ENCODE measurements at places on chromosomes 1 and 21. TPM values are rescaled to one million over a fixed set of nuclear protein-coding genes. Genes with fewer than 3 reads are reported as not detected.

GRCh38 chr1:165355139-165355976 lies 1.2 kb downstream of the LMX1A start:
- no peak overlapping the region for H3K27ac ChIP-seq
- DNase-seq = peak; percentile 58
- H3K27me3 ChIP-seq = peaks cover 99% of the 10 kb centered on the region
- peak overlapping the region; percentile 71 for H3K4me3 ChIP-seq

- H3K4me1 ChIP-seq = no peaks in the 10 kb centered on the region
- no peaks in the 10 kb centered on the region for H3K27me3 ChIP-seq
- no peak overlapping the region for H3K4me3 ChIP-seq
- no peak for DNase-seq
- no peak overlapping the region for H3K27ac ChIP-seq
- no peaks in the 10 kb centered on the region for H3K36me3 ChIP-seq
Measured at GRCh38 chr1:206824331-206824730, 41.1 kb upstream of the IL20 start.

NFIA gene
- total RNA-seq = 0.97 TPM

UCHL5 gene
- total RNA-seq = 42.5 TPM

CFHR1 gene
- total RNA-seq = not detected

LMOD1 gene
- total RNA-seq = 0.82 TPM

All from GM23338 (cell line).